Neural progenitor cell (in vitro differentiated cells): ENCODE measurements at places on chromosomes 3 and 15.

DNA sequence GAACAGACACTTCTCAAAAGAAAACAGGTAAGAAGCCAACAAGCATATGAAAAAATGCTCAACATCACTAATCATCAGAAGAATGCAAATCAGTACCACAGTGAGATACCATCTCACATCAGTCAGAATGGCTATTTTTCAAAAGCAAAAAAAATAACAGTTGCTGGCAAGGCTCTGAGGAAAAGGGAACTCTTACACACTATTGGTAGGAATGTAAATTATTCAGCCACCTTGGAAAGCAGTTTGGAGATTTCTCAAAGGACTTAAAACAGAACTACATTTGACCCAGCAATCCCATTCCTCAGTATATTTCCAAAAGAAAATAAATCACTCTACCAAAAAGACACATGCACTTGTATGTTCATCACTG is 95.6 kb downstream of the APBA2 start:
- no peak for DNase-seq
- H3K4me1 ChIP-seq, result peaks cover 38% of the 10 kb centered on the region

DNA sequence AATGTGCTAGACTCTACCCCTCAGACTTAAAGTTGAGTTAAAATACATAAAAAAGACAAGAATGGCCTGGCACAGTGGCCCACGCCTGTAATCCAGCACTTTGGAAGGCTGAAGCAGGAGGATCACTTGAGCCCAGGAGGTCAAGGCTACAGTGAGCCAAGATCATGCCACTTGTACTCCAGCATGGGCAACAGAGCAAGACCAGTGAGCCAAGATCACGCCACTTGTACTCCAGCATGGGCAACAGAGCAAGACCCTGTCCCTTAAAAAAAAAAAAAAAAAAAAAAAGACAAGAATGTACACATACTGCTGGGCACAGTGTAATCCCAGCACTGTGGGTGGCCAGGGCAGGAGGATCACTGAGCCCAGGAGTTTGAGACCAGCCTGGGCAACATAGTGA is 17.4 kb downstream of the DIS3L start:
- H3K27me3 ChIP-seq, result no peaks in the 10 kb centered on the region
- no peaks in the 10 kb centered on the region for H3K36me3 ChIP-seq
- H3K4me1 ChIP-seq, result no peaks in the 10 kb centered on the region
- no peak overlapping the region for H3K27ac ChIP-seq

DNA sequence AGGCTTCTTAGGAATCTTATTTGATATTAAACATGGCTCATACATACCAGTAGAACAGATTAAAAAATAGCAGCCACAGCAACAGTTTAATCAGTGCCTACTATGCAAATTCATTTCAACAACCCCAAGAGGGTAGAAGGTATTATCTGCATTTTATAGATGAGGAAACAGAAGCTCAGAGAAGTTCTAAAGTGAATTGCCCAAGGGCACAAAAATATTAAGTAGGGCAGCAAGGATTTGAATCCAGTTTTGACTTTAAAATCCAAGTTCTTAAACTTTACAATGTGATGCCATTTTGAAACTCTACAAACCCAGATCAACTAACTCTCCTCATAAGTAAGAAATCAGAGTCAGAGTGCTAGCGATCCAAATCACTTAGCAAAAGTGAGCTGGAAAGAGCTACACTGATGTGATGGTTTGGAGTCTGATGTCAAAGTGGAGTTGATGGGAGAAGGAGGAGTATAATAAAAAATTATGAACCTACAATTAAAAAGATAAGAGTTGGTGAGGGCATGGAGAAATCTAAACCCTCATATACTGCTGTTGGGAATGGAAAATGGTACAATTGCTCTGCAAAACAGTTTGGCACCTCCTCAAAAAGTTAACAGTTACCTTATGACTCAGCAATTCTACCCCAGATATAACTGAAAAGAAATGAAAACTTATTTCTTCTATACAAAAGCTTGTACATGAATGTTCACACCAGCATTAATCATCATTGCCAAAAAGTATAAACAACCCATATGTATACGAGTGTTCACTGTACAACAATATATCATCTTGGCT is 51.0 kb upstream of the PLXND1 start:
- no peaks in the 10 kb centered on the region for H3K27me3 ChIP-seq
- no peak overlapping the region for H3K4me3 ChIP-seq
- no peak for DNase-seq
- no peaks in the 10 kb centered on the region for H3K36me3 ChIP-seq
- peaks cover 15% of the 10 kb centered on the region for H3K4me1 ChIP-seq

GRCh38 chr3:69370156-69370883 is 15.6 kb downstream of the FRMD4B start:
- no peak for DNase-seq
- H3K4me3 ChIP-seq, result no peak overlapping the region
- H3K27me3 ChIP-seq, result no peaks in the 10 kb centered on the region
- no peaks in the 10 kb centered on the region for H3K4me1 ChIP-seq
- no peaks in the 10 kb centered on the region for H3K36me3 ChIP-seq
